ENCODE measurements at places on chromosomes 1 and 21.

- DNase-seq: no peak
Observed at GRCh38 chr1:165844114-165844798, 16.8 kb downstream of the UCK2 start.

GRCh38 chr1:177825276-177825901 lies 144.5 kb downstream of the SEC16B start:
- DNase-seq: no peak

- no peak for DNase-seq
Observed at GRCh38 chr1:78527706-78528105, 36.9 kb downstream of the PTGFR start.

- DNase-seq: no peak
Observed at GRCh38 chr1:41765152-41765551, 153.6 kb downstream of the HIVEP3 start.

GRCh38 chr1:39816415-39817090 lies 27.9 kb upstream of the BMP8B start:
- DNase-seq: peak; percentile 54

- no peak for DNase-seq
Observed at GRCh38 chr1:1430114-1430982, 5.1 kb upstream of the VWA1 start.

DNA sequence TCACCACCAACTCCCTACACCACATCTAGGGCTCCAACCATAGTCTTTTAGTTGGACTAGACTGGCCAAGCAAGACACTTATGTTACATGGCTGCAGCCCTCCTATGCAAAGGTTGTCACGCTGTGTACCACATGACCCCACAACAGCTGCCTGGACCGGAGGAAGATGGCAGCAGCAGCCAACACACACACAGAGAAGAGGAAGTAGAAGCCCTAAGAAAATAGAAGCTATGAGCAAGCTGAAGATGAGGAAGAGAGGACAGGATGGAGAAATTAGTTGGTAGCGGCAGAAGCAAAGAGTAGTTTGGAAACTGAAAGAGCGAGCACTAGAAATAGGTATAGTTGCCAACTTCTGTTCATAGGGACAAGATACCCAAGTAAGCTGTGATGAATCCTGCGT lies 60.8 kb upstream of the RALGPS2 start:
- no peak for DNase-seq

- DNase-seq: no peak
Observed at GRCh38 chr1:156601892-156602291, 613 bp upstream of the GPATCH4 start.

DNA sequence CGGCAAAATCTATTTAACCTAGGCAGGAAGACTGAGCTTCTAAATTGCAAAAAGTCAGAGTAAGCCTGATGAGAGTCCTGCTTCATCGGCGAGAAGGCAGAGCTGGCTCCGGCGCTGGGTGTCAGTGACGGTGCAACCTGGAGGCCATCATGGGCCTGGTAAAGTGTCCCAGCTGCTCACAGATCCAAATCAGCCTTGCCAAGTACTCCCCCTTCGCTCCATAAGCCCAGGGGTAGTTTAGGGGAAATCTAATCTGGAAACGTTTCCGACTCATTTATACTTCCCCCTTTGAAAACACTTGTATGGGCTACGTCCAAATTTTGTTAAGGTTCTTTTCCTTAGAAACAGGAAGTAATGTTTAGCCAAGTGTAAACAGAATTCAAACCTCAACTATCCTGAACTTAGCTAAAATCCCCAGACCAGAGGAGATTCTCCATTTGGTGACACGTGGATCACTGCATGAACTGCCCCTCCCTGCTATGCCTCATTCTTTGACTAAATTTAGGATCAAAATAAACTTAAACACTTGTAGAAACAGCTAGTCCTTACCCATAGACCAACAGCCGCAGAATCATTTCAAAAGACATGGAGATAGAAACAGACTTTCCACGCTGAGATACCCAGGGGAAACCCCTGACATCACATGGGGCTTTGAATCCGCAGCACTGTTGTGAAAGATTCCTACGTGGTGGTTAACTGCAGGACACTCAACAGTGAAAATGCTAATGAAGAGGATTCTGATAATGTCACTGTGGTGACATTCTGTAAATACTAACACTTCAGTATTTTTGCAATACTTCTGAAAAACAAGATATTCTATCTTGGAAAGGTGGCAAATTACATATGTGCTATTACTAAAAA lies 172.7 kb downstream of the TGFBR3 start:
- no peak for DNase-seq

DNA sequence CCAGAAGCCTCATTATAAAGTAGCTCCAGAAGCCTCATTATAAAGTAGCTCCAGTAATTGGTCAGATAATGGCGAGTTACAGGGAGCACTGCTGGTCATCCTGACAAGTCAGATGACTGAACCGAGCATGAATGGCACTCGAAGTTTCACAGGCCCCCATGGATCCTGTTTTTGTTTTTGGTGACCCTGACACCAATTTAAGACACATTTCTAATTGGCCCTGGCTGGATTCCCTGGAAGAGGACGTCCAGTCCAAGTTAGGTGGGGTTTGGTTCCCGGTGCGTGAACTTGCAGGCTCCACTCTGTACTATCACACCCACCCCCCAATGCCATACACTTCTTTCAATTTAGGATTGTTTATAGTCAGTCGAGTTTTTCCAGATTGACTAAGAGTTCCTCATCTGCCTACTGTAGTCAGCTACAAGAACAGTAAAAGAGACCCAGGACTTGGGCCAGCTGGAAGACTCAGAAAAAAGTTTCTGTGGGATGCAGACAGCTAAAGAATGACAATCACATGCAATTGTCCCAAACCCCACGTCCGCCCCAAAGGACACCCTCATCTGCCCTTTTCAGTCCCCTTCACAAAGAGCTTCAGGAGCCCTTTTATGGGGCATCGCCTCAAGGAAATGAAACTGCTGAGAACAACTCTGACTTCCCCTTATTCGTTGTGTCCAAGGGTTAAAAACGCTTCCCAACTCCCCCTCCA lies 2.7 kb downstream of the DHRS3 start:
- no peak for DNase-seq

- DNase-seq: no peak
Observed at GRCh38 chr21:42560517-42561179, 47.0 kb downstream of the SLC37A1 start.

- DNase-seq: no peak
Observed at GRCh38 chr1:59692591-59692990, 122.2 kb upstream of the HOOK1 start.

DNA sequence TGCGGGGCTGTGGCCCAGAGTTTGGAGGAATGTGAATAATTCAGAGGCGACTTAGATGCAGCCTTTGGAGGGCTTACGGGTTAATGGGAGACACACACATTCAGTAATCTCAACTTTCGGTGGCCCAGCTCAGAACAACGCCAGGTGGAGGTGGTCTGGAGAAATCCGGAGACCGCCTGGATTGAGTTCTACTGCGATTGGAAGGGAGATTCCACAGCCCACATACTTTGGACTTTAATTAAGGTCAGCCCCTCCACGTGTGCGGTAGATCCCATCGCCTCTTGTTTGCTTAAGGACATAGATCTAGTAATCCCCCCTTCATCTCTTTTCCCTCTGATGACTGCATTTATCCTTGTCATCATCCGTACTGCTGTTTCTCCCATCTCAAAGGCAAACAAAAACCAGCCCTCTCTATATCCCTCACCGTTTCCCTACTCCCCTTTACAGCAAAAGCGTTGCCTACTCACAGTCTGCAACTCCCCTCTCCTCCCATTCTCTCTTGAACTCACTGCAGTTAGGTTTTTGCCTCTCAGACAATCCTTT lies 720 bp upstream of the BSDC1 start:
- no peak for DNase-seq

DNA sequence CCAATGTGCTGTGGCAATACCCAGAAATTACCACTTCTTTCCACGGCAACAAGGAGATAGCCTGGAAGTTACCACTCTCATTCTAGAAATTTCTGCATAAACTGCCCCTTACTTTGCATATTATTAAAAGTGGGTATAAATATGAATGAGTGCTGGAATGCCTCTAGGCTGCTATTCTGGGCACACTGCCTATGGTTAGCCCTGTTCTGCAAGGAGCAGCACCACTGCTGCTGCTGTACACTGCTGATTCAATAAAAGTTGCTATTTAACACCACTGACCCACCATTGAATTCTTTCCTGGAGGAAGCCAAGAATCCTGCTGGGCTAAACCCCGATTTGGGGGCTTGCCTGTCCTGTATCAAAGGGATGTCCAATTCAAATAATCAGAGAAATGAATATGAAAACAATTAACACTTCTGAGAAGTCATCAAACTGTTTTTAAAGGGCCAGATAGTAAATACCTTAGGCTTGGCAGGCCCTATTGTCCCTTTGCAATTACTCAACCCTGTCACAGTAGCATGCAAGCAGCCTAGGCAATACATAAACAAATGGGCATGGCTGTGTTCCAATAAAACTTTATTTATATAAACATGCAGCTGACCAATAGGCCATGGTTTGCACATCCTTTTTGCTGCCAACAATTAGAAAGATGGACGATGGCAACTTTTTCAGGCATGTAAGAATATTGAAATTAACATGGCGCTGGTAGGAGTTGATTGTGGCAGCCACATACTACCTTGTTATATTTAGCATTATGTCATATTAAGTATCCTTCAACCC lies 369.4 kb upstream of the B3GALT2 start:
- DNase-seq: no peak

DNA sequence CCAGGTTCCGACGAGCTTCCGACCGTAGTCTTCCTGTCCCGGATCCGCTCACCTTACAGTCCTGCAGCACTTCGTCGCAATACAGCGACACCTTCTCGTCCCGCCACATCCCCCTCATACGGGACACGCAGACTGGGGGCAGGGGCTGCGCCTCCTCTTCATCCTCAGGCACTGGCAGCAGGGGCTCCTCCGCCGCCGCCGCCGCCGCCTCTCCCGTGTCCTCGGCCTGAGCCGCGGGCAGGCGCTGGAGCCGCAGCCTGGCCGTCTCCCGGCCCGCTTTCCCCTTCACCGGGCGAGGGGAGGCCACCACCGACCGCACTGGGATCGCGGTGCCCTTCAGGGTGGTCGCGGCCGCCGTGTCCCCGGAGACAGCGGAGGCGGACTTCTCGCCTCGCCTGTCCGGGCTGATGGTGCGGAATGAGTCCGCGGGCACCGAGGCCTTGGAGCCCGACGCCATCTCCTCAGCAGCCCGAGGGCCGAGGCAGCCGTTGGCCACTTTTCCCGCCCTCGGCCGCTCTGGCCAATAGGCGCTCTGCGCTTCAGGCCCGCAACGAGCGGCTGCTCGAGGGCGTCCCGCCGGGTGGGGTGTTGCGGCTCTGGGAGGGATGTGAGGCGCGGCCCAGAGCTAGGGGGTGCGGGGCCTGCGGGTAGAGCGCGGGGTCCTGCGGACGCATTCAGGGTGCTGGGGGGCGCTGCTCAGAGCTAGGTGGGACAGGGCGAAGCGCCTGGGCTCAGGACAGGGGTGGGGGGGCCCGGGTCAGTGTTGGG lies at the start of gene SHCBP1L:
Gene SHCBP1L, minus strand, starts transcription at position 490 of the 768 bp plus-strand sequence. Its CDS starts 33 bp downstream, at position 457.
- no peak for DNase-seq

DNA sequence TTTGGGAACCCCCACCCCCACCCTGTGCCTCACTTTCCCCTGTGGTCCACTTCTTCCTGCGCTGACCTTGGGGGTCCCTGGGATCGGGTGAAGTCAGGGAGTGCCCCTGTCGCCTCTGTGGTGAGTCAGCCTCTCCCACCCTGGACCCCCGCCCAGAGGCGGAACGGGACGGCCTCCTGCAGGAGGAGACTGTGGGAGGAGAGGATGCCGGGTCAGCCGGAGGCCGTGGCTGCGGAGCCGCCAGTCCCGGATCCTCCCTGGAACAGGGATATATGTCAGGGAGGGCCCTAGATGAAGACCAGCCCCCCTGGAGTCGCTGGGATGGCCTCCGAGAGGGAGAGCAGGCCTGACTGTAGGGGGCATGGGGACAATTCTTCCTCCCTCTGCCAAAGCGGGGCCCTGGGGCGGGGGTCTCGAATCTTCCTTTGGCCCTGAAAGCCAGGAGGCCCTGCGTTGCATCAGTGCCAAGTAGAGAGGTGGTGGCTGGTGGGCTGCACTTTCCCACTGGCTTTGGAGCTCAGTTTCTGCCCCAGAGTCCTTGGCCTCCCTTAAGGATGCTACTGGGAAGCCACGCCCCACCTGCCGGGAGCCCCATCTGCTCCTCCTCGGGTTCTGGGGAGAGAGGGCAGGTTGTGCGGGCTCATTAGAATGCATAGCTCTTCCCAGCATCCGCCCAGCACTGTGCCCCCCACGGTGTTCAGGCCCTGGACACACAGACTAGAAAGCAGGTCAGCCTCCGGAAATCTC lies 930 bp downstream of the ARHGEF10L start:
- DNase-seq: peak; percentile 47

GRCh38 chr1:231337043-231337471 lies 595 bp downstream of the EXOC8 start:
- no peak for DNase-seq

DNA sequence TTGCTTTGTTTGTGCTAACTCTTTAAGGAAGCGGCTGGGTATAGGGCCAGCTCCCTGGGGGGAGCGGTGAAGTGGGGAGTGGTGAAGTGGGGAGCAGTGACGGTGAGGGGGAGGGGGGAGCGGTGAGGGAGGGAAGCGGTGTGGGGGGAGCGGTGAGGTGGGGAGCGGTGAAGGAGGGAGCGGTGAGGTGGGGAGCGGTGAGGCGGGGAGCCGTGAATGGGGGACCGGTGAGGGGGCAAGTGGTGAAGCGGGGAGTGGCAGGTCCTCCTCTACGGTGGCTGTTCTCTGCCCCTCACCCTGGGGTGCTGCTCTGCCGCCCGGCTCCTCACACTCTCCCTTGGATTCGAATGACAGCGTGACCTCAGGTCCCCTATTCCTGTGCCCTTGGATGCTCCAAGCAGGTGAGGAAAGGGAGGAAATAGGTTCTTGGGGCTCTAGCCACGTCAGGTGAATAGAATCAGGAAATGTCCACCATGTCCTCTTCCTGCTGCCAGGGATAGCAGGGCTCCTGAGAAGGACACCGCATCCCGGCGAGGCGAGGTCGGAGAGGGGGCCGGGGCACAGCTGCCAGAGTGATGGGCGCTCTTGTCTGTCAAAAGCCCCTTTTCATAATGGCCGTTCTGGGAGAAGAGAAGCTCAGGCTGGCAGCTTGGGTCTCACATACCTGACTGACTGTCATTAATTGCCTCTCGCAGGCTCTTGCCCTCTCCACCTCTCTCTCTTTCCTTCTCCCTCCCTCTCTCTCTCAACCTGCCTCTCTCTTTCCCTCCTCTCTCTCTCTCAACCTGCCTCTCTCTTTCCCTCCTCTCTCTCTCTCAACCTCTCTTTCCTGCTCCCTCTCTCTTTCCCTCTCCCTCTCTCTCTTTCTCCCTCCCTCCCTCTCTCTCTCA lies 134.2 kb downstream of the PGBD5 start:
- no peak for DNase-seq

DNA sequence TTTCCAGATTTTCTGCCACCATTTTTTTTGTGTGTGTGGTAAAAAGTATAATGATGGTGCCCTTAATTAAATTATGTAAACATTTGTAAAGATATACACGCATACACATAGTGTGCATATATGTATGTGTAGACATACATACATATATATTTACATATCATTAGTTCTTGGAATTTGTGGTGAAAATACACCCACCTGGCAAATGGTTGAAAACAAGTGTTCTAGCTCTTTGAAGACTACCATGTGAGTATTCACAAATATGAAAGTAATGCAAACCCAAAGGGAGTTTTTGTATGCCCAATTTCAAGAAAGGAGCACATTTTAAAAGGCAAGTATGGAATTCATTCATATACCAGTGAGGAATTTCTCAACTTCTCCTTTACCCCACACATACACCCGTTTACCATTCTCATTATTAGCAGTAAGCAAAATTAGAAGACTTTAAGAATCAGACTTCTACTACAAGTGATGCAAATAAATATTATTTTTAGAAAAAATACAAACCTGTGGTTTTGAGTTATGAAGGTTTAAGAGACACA lies 8.0 kb downstream of the RABGAP1L start:
- no peak for DNase-seq

- no peak for DNase-seq
Observed at GRCh38 chr1:58405660-58406059, 140.9 kb downstream of the OMA1 start.

GRCh38 chr1:24642481-24643362 lies at the start of gene SRRM1:
TSS of gene SRRM1 (plus strand) at chr1:24643302. CDS start at chr1:24643327, 25 bp downstream.
- peak; percentile 98 for DNase-seq
